ENCODE measurements at places on chromosomes 12 and 14.

DNA sequence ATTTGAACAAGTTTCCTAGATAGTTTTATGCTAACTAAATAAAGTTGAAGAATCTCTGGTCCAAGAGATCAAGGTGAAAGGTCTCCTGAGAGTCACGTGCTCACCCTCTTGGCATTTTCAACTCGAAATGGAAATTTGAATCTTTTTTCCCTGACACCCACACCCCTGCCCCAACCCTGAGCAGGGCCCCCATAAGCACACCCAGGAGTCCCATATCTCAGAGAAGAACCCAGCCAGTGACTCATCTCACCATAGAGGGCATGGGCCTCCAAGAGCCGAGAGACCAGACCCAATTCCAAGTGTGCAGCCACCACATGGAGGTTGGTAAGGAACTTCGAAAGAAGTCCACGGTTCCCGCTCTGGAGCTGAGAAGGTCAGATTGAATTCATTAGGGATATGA lies 32.6 kb downstream of the TEP1 start:
- no peak for DNase-seq

- no peak for DNase-seq
Observed at GRCh38 chr12:69059465-69060457, 126.8 kb upstream of the CPM start.

- no peak for DNase-seq
Observed at GRCh38 chr14:74671789-74672188, 41.1 kb downstream of the AREL1 start.

- no peak for DNase-seq
Observed at GRCh38 chr12:67677166-67677565, 28.6 kb downstream of the DYRK2 start.

DNA sequence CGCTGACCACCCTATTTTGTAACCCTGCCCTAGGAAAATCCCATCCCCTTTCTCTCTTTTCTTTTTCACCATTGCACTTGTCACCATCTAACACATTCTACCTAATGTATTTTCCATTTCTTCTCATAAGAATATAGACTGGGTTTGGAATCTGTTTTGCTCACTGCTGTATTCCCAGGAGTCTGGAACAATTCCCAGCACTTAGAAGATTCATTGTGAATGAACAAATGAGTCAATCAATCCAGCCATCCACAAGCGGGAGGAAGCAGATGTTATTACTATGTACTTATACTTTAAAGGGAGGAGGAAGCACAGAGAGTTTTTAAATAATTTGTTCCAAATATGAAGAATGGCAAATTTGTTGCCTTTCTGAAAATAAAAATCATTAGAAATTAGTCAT lies 142.1 kb downstream of the KIF21A start:
- DNase-seq, result no peak

GRCh38 chr14:38261620-38262019 lies 5.7 kb upstream of the CLEC14A start:
- DNase-seq, result no peak
